Suppressor macrophage treated with lipopolysaccharide for 4 hours (primary cell): ENCODE measurements at places on chromosomes 16 and 17.

- no peak for DNase-seq
These were observed 45.9 kb downstream of the ABAT start for GRCh38 chr16:8720080-8720966.

GRCh38 chr16:3149630-3150345 is 15.0 kb downstream of the ZNF213 start:
- DNase-seq = peak; percentile 78

- DNase-seq = no peak
These were observed 571 bp downstream of the CAVIN1 start for GRCh38 chr17:42422412-42422957.

DNA sequence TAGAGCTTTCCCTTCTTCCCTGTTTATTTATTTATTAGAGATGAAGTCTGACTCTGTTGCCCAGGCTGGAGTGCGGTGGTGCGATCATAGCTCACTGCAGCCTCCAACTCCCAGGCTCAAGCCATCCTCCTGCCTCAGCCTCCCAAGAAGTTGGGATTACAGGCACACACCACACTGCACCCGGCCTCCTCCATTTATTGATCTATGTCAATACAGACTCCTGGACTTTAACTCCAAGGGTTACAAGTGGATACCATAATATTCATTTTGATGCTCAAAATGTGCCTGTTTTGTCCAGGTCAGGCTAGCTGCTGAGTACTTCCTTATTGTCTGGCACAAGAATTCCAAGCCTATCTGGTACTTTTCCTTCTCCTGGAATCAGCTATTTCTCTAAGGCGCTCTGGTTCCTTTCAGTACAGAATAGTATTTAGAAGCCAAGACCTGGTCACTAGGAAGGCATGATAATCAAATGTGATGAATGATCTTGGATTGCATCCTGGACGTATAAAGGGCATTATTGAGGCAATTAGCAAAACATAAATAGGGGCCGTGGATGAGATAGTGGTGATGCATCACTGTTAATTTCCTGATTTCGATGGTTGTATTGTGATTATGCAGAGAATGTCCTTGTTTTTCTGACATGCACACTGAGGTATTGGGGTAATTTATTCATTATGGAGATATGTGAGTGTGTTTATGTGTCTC is 21.7 kb downstream of the IL4R start:
- no peak for DNase-seq

- no peak for DNase-seq
These were observed 32.4 kb downstream of the COTL1 start for GRCh38 chr16:84585467-84585866.

GRCh38 chr17:20008242-20009051 is 712 bp upstream of the SPECC1 start:
- DNase-seq = peak; percentile 16

- DNase-seq = no peak
These were observed 124.2 kb upstream of the SMURF2 start for GRCh38 chr17:64786337-64786736.

GRCh38 chr16:49937886-49938285 is 82.0 kb upstream of the ZNF423 start:
- DNase-seq = no peak

DNA sequence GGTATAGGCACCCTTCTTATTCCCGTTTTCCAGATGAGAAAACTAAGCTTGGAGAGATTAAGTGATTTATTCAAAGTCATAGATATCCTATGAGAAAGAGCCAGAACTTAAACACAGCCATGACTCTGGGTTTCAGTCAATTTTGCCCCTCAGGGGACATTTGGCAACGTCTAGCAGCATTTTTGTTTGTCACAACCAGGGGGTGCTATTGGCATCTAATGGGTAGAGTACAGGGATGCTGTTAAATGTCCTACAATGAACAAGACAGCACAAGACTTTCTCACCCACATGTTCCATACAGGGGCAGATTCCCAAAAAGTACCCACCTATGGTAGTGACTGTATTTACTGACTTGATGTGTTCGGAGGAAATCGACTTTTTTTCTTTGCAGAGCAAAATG is 4.8 kb upstream of the SHISA9 start:
- peak; percentile 34 for DNase-seq

DNA sequence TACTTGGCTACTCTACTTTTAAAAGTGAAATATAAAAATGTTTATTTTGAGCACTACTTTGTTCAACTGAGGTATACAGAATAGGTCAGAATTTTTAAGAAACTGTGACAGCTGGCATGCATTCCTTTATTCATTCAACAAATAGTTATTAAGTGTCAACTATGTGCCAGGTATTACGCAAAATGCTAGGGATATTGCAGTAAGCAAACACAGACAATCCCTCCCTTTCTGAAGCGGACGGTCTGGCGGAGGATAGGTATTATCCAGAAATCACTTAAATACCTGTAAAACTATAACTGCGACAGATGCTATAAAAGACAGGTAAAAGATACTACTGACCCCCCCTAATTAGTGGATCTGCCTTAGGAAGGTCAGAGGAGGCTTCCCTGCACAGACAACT is 26.1 kb downstream of the METTL16 start:
- DNase-seq = no peak

- no peak for DNase-seq
These were observed 12.1 kb upstream of the CYB5B start for GRCh38 chr16:69412287-69412686.

- no peak for DNase-seq
These were observed 26.3 kb downstream of the MYLK3 start for GRCh38 chr16:46721885-46722284.

- DNase-seq = no peak
These were observed 61.2 kb upstream of the CCL1 start for GRCh38 chr17:34423978-34424813.

DNA sequence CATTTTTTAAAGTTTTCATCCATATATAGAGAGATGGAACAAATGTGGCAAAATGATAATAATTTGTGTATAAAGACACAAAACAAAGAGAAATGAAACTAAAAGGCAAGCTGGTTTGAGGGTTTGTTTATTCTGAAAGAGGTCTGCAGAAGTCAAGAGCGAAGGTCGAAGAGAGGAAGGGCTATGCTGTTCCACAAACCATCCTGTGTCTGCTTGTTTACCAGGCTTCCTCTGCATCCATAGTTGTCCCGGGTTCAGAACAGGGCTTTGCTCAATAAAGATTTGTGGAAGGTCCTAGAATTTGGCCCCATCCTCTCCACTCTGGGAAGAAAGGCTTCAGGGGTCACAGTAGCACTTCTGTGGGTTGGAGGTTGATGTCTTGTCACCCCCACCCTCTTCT is 2.4 kb upstream of the MARVELD3 start:
- DNase-seq = no peak

GRCh38 chr17:79154951-79155585 is 80.4 kb downstream of the ENGASE start:
- no peak for DNase-seq

- DNase-seq = no peak
These were observed 246.5 kb downstream of the FOXL1 start for GRCh38 chr16:86824751-86825296.

DNA sequence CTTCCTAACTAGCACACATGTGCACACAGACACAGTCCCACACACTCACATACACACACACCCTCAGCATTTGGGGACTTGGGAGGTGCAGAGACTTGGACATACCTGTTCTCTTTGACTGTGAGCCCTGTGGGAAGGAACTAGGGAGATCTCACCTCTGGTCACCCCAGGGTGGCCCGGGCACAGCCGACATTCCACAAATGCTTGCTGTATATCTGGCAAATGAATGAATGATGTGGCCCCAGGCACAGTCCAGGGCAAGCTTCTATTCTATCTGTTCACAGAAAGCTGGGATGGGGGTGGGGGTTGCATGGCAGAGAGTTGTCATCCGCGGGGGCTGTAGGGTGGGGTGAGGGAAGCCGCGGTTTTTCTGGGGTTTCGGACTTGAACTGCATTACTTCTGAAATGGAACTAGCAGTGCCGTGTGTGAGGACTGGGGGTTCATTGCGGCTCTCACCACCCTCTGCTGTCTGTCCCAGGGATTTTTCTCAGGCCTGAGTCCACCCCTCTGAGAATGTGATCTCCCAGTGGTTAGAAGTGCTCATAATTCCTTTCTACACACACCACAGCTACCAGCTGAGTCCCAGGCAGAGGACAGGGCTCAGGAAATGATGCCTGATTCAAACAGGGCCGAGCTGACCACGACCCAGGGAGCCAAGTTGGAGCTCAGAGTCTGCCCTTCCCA is 3.3 kb upstream of the RIPOR1 start:
- DNase-seq = no peak
